WTC11 (cell line): ENCODE measurements at places on chromosomes 11 and 22.

- no peak overlapping the region; the same call in 1 of the 2 replicates for H3K27ac ChIP-seq
- H3K27me3 ChIP-seq, result no peaks in the 10 kb centered on the region
Observed at GRCh38 chr11:10806206-10806605, 2.5 kb downstream of the EIF4G2 start.

DNA sequence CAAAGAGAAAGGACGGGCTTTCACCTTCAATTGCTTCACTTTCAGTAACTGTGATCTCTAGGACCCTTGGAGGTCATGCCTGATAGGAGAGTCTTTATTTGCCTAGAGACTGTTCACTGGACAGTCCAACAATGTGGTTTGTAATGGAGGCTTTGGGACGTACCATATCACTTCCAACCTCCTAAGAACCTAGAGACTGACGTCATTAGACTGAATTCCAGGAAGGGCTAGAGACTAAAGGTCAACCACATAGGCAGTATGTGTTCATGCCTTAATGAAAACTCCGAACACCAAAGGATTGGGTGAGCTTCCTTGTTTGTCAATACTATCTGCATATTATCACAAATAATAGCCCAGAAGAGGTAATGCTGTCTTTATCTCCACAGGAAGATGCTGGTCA lies 53.7 kb upstream of the CNTN5 start:
- H3K27ac ChIP-seq, result no peak overlapping the region
- no peaks in the 10 kb centered on the region for H3K27me3 ChIP-seq
- no peaks in the 10 kb centered on the region for H3K36me3 ChIP-seq
- no peaks in the 10 kb centered on the region for H3K4me1 ChIP-seq
- DNase-seq, result no peak
- no peak overlapping the region for H3K4me3 ChIP-seq

DNA sequence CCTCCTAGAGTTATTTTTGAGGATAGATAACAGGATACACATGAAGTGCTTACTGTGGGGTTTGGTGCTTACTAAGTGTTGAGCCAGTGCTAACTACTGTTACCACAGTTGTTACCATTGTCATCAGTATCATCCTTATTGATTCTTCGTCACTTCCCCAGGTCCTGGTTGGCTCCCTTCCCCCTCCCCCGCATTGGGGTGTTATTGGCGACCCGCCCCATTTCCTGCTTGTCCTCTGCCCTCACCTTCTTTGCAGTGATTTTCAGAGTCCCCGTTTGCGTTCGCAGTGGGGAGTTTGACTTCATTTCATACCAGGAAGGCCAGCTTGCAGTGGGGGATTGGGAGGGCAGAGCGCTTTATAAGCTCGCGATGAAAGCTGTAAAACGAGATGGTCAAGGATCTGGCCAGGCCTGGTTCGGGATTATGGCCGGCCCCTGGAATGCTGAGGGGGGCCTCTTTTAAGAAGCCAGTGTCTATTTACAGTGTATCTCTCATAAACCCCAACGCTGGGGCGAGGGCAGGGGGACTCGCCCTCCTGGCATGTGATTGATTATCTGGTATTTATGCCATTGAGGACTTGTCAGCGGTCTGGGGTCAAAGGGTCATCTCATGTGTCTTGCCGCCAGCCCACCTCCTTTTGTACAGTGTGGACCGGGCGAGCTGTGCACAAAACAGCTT lies 84.6 kb upstream of the NNMT start:
- H3K36me3 ChIP-seq, result no peaks in the 10 kb centered on the region
- H3K4me1 ChIP-seq, result peaks cover 36% of the 10 kb centered on the region
- no peak overlapping the region for H3K4me3 ChIP-seq
- H3K27me3 ChIP-seq, result no peaks in the 10 kb centered on the region
- no peak overlapping the region for H3K27ac ChIP-seq

DNA sequence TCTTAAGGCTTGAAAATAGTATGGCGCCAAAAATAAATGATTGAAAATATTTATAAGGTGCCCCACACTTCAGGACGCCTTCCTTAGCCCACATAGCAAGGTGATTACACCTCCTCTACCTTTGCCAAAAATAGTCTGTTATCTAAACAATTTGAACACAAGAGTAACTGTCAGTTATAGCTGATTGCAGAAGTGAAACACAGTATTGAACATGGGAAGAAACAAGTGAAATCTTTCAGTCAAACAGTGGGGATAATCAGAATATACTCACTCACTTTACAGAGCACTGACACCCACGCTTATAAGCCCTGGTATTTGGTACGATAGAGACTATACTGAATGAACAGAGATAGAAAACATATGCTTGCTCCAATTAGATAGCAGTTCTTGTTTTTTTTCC lies 203.1 kb downstream of the RAB38 start:
- no peaks in the 10 kb centered on the region; the same call in 1 of the 2 replicates for H3K27me3 ChIP-seq
- no peak overlapping the region for H3K27ac ChIP-seq
- H3K4me1 ChIP-seq, result peaks cover 43% of the 10 kb centered on the region
- DNase-seq, result no peak
